ENCODE measurements at places on chromosomes 2 and 18. TPM values are rescaled to one million over a fixed set of nuclear protein-coding genes. Genes with fewer than 3 reads are reported as not detected.
A peak's percentile ranks its signal among the peaks of the same experiment; 100 is the strongest.

DNA sequence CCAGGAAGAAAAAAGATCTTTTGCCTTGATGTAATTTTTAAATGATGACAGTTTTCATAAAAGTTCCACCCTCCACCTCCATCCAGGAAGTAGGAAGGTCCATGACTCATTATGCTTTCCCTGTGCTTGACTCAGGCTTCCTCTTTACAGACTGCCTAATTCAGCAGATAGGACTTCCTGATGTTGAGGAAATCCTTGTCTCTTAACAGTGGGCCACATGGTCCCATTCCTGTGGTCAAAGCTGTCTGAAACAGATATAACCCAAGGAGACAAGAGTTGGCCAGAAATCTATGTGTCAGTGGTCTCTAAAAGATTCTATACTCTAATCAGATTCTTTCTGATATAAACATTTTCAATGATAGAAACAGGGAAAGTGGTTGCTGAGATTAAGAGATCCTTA lies 119.1 kb downstream of the BAZ2B start:
- DNase-seq: no peak

The FEZ2 gene
- polyA plus RNA-seq: 16.4 TPM

DNA sequence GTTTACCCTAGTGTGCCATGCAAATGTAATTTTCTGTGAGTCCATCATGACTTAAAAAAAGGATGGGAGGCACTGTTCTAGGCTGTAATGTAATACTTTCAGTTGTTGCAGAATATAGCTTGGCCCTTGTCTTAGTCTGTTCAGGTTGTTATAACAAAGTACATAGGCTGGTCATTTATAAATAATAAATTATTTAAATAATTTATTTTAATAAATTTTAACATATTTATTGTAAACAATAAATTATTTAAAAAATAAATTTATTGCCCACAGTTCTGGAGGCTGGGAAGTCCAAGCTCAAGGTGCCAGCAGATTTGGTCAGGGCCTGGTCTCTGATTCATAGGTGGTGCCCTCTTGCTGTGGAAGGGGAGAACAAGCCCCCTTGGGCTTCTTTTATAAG lies 35.2 kb downstream of the RAPGEF4 start:
- no peak for DNase-seq

GRCh38 chr2:38515155-38516074 lies 87.3 kb downstream of the HNRNPLL start:
- peak; percentile 44 for DNase-seq

DNA sequence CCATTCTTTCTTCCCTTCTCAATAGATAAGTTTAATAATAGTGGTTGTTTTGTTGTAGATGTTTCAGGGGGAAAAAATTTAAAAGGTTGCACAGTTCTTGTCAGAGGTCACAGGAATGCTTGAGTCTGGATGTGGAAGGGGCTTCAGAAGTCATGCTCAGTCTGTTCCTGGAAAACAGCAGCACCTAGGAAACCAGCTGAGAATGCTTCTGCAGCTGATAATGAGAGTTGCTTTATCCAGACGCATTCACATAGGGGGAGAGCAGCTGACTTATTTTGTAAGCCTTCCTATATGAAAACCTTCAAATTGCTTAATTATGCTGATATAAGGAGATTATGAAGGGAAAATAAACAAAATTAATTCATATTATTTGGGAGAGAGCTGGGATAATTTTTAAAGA lies 235.5 kb downstream of the GULP1 start:
- no peak for DNase-seq

- DNase-seq: no peak
These were observed 42.8 kb downstream of the CCDC68 start for GRCh38 chr18:54916507-54916906.

DNA sequence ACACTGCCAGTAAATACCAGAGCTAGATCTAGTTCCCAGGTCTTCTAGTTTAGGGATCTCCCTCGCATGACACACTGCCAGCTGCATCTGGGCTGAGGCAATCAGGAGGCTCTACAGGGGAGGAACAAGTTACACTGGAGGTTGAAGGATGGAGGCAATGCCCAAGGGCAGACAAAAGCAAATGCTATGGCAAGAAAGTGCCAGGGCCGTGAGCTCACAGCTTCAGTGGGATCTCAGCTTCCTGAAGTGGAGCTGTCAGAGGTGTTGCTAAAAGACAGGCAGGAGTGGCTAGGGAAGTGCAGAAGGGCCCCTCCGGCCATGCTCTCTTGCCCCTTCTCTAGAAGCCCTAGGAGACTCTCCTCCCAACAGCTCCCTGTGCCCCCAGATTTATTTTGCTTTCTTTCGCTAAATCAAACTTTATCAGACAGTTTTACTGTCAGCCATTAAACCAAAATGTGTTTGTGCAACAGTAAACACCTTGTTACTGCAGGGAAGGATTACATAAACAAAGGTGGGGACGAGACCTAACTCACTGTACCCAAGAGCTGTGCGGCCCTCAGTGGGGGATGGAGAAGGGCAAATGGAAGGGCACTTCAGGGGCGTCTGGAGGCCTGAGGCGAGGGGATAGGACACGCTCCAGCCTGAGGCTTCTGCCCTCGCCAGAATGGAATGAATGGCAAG lies 39.4 kb upstream of the PKDCC start:
- DNase-seq: no peak

The G6PC2 gene
- not detected for polyA plus RNA-seq

The PTPRN gene
- polyA plus RNA-seq: not detected

- no peak for DNase-seq
These were observed 8.9 kb upstream of the LTBP1 start for GRCh38 chr2:32937602-32938448.

The LIPT1 gene
- 4.2 TPM for polyA plus RNA-seq

The NAB1 gene
- polyA plus RNA-seq: 9.3 TPM

The RNF125 gene
- 5.1 TPM for polyA plus RNA-seq

DNA sequence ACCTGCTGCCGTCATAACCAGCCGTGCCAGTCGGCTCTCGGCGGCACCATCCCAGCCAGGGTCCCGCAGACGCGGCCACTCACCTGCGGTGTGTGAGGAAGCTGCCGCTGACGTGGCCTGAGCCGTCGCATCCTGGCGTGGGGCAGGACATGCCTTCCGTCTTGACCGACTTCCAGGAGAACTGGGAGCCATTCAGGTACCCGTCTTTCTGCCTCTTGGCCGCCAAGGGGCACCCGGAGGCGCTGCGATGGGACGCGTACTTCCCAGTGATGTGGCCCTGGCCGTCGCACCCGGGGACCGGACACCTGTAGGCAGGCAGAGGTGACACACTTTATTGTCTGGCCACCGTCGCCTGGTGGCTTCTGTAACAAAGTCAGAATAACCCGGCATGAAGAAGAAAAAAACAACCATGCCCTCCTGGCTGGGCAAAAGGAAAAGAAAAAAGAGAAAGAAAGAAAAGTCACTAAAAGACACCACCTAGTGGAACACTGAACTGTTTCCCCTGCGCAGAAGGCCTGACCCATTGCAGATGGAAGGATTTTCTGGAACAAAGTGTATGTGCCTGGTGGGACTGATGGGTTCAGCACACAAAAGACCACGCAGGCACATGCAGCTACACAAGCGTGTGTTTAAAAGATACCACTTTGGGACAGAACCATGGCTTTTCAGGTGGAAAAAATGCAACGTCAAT lies 94.9 kb upstream of the PXDN start:
- DNase-seq: no peak

DNA sequence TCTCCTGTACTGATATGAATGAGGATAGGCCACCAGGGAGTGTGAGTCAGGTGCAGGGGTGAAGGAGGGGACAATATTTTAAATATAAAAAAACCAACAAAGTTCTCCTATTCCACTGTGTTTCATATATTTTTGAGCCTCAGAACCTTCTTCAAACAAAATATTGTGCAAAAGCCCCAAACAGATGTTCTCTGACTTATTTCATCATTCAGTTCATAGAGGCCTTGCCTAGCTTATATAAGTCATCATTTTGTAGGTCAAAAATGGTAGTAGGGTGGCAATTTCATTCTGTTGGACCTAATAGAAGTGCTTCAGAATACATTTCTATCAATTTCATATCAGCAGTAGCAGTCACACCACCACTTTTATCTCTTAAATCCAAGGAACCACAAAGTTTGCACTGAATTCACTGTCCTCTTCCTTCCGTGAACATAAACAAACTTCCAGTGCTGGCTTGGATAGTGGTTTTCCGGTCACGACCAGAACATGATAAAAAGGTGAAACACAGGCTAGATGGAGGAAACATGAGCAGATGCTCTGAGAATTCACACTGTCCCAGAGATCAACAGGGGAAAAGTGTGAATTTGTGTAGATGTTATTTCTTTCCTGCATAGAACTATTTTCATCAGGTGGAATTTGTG lies 99.1 kb downstream of the EN1 start:
- no peak for DNase-seq

DNA sequence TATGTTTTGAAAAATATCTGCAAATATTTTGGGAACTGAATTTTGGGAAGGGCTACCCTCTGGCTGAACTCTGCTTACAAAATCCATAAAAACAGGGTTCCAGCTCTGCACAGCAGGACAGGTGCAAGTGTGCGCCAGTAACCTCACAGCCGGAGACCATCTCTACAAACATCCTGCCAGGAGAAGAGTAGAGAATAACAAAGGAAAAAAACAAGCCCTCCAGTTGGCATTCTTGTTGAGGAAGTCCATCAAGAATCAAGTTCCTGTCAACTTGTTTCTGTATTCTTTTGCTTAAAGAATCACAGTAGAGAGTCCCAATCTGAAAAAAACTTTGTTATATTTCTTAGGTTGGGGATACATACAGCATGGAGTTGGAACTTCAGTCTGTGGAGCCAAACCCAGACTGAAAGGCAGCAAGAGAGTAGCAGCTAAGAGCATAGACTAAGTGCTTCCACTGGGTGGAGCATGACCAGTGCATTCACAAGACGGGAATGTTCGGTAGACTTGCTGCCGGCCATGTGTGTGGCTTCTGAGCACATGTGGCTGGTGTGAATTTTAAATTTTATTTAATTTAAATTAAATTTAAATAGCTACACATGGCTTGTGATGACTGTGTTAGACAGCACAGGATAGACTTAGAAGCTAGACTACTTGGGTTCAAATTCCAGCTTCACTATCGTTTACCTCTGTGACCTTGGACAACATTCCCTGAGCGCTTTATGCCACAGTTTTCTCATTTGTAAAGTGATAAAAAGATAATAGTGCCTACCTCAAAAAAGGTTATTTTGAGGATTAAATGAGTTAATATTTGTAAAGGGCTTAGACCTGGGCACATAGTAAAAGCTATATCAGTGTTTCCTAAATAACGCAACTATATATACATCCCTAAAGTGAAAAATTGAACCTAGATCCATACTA lies 41.9 kb downstream of the SPTBN1 start:
- no peak for DNase-seq

The MRPS5 gene
- polyA plus RNA-seq: 105 TPM

DNA sequence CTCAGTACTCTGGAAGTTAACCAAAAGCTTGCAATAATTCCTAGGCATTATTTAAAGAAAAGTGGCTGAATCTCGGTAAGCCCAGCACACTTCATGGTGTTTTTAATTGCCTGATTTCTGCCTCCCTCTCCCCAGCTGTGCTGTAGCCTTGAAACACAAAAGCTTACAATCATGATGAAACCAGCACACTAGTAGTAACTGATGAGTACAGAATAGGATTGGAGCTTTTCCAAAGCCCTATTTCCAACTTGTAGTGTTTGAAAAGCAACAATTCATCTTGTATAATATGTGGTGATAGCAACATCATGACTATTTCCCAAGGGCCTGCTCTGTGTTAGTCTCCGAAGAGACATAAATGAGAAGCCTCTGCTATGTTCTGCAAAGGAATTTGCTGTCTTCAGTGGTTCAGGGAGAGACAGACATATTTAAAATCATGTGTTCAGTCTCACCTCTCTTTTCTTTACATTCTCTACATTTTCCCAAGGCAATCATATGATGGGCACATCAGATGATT lies 1015.0 kb downstream of the BCL11A start:
- DNase-seq: no peak

- DNase-seq: no peak
These were observed 7.1 kb downstream of the TIA1 start for GRCh38 chr2:70241340-70241739.

- DNase-seq: no peak
These were observed 111.0 kb downstream of the BCL2L11 start for GRCh38 chr2:111231532-111232252.

GRCh38 chr2:19474128-19474527 lies 115.7 kb upstream of the OSR1 start:
- no peak for DNase-seq

GRCh38 chr18:80233201-80233835 lies 14.0 kb downstream of the PARD6G start:
- no peak for DNase-seq

- DNase-seq: no peak
These were observed 280.8 kb downstream of the CCDC85A start for GRCh38 chr2:56464613-56465012.

The ACTR2 gene
- polyA plus RNA-seq: 34.1 TPM

The NDC80 gene
- 0.33 TPM for polyA plus RNA-seq

DNA sequence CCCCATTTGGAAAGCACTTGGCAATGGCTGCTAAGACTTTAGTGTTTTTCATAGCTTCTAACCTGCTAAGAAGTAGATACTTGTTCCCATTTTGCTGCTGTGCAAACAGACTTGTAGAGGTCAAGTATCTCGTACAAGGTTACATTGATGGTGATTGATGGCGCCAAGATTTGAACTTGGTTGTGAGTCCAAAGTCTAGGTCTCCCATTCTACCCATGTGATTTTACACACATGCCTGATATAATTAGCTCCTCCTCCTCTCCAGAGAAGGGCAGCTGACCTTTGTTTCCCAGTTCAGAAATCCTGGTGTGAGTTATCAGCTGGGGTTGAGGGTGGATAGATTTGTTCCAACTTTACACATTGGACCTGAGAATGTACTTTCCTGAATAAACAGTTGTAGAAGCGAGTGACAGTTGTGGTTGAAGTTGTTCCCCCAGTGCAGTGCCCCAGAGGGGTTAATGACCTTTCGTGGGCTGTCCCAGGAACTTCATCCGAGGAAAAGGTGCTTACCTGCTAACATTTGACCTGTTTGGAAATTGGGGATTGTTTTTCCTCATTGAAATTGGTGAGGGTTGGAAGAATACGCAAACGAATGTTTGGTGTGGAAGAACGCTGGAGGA lies 10.4 kb downstream of the TCF7L1 start:
- DNase-seq: no peak

- no peak for DNase-seq
These were observed 170.6 kb downstream of the CERS6 start for GRCh38 chr2:168626647-168627046.

The ARPC2 gene
- 58.5 TPM for polyA plus RNA-seq

The CRYBA2 gene
- not detected for polyA plus RNA-seq

The PLCL1 gene
- 17.3 TPM for polyA plus RNA-seq

The ATAD2B gene
- 2.2 TPM for polyA plus RNA-seq

GRCh38 chr2:68970566-68971265 lies 3.7 kb upstream of the GKN1 start:
- DNase-seq: no peak

The ALPG gene
- not detected for polyA plus RNA-seq

The SRBD1 gene
- 2.5 TPM for polyA plus RNA-seq

The NPHP1 gene
- polyA plus RNA-seq: 9.0 TPM

The UGT1A8 gene
- not detected for polyA plus RNA-seq

DNA sequence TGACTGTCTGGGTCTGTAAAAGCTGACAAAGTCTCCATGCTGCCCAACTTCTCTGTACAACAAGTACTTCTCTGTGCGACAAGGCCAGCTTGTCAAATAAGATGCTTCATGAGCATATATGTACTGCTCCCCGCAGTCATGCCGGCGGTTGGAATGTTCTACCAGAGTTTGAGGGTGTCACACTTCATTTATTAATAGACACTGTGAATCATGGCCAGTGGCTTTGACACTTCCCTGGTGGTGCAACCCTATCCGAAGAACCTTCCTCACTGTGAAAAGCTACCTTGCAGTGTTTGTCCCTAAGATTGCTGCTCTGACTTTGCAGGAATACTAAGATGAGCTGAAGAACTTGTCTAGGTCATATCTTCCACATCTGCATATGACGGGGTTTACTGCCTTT lies 120.9 kb upstream of the NRP2 start:
- no peak for DNase-seq

The PSMA8 gene
- not detected for polyA plus RNA-seq

GRCh38 chr2:152627351-152627957 lies 89.8 kb downstream of the PRPF40A start:
- DNase-seq: no peak
